ENCODE measurements at places on chromosomes 4 and X.

GRCh38 chr4:43325220-43325967 is 432.9 kb downstream of the GRXCR1 start:
- no peak for DNase-seq

- DNase-seq, result no peak
These were observed 600.9 kb upstream of the DIPK2B start for GRCh38 chrX:45801554-45801953.

DNA sequence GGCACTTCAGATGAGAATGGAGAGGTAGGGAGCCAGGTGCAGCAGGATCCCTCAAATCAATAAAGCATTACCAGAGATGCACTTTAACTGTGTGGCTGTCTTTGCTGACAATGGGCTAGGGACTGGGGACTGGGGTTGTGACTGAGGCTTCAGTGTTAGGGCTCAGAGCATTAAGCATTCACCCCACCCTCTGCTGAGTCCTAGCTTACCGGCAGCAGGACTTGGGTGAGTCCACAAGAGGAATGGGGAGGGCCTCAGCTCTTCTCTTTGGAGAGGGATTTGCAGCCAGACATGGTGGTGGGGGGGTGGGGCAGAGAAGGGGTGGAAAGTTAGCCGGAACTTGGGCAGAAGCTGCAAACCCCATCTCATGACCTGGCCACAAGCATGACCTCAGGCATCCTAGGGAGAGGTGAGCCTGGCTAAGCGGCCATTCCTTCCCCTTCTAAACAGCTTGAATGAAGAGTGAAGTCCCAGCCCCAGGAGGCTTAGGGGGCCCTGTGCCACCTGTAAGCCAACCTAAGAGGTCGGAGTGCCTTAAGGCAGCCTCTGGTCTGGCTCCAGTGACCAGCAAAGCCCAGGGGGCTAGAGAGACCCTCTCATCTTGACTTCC is 78.4 kb downstream of the STARD8 start:
- no peak for DNase-seq

GRCh38 chr4:109412776-109413175 is 20.8 kb upstream of the SEC24B start:
- no peak for DNase-seq

DNA sequence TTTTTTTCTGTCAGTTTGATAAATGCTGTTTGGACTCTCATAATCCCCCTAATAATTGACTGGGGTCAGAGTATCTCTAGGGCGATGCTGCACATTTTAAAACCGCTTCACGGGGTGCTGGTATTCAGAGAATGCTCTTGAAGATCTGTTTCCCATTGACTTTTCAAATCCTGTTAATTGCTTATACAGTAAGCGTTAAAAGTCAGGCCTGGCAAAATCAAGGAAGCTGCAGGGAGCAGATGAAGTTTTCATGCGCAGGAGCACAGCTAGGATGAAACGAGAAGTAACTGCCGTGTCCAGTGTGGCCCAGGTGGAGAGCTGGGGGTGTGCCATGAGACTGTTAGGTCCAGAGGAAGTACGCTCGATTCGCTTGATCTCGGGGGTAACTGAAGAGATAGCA is 312.9 kb downstream of the TRIML1 start:
- DNase-seq, result no peak

DNA sequence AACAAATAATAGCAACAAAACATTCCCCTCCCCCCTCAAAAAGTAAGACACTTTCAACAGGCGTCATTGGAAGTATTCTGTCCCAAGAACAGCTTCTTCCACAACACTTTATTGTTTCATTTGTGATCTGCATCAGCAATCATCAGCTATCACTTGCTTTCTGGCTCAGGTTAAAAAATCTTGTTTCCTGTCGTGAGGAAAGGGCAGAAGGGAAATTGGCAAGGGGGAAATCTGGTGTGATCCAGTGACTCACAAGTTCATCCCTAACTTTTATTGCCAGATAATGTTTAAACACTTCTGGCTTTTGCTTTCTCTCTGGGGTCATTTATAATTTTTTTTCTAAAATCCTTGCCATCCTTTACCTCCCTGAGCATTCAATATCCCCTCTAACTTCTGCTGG is 247.4 kb upstream of the GIMD1 start:
- DNase-seq, result no peak

DNA sequence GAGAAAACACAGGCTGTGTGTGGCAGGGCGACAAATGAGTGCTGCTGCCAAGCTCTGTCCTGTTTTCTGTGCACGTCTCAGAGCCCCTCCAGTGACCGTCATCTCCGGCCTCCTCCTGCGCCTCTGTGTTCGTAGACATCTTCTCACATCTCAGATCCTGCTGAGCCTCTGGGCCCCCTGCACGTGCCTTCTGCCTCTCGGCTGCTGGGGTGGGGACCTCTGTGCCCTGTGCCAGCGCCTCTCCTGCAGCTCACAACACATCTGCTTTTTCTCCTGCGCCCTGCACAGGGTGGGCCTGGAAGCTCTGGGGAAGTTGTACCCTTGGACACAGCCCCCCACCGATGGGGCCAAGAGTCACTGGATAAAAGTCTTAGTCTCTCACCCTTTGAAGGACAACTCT is 2.4 kb upstream of the CTAG2 start:
- no peak for DNase-seq

- no peak for DNase-seq
These were observed 22.2 kb upstream of the CAMK2D start for GRCh38 chr4:113783701-113784100.

GRCh38 chrX:115054876-115055275 is 37.5 kb upstream of the IL13RA2 start:
- no peak for DNase-seq

- DNase-seq, result no peak
These were observed 794.8 kb upstream of the LCORL start for GRCh38 chr4:18816228-18816895.

DNA sequence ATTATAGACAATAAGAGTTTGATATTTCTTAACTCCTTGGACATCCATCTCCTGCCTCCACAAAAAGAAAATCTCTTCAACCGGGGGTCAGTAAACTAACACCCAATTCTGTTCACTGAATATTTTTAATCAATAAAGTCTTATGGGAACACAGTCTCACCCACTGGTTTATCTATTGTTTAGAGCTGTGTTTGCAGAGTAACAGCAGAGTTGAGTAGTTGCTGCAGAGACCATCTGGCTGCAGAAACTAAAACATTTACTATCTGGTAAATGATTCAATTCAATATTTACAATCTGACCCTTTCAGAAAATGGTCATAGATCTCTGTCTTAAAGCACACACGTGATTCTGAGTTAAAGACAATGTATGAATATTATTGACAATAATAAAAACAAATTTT is 94.0 kb downstream of the TMA16 start:
- DNase-seq, result no peak

- no peak for DNase-seq
These were observed 194.0 kb upstream of the CASK start for GRCh38 chrX:42117318-42117717.

GRCh38 chr4:99352602-99353537 is at the start of gene ADH1C:
ADH1C (minus strand) TSS chr4:99352746; CDS start chr4:99352675, 71 bp downstream.
- no peak for DNase-seq

GRCh38 chr4:140755774-140756318 is 339 bp downstream of the TBC1D9 start:
- DNase-seq, result no peak

DNA sequence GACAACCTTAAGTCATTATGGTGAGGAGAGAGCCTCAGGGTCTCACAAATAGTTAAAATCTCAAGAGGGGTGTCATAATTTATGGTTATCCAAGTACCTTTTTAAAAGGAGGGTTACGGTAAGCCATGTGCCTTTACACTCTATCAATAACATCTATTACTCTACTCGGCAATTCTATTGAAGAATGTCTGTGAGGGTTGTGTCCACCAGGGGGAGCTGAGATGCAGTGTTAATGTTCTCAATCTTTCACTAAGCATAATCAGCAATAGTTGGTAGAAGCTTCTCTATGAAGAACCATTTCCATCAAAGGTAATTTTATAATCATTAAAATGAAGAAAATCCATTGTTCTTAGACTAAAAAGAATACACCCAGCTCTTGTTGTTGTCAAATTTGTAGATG is 457.4 kb downstream of the CENPC start:
- DNase-seq, result no peak

DNA sequence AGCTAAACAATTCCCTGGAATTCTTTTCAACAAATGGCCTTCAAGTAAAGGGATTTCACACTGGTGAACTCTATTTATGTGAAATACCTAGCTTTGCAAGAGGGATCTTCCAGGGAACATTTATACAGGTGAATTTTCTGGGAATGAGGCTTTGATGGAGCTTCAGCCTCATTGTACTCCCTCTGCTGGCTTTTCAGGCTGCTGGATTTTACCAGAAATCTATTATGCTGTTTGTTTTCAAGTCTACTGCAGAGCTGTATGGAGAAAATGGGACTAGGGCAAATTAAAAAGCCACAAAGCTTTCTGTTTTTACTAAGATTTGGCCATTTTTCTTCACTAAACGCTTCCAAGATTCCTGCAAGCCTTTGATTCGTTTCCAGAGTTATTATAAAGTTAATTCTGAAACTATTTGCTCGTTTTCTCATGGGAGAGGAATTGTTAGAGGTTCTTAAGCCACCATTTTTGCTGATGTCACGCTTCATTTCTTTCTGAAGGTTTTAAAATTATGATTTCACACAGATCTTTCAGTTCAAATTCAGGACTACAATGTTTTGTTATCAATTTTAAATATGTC is 31.6 kb downstream of the KDM6A start:
- DNase-seq, result no peak

GRCh38 chr4:167185465-167185864 is 48.8 kb downstream of the SPOCK3 start:
- DNase-seq, result no peak

GRCh38 chr4:111813555-111814140 is 331.6 kb upstream of the FAM241A start:
- no peak for DNase-seq

GRCh38 chr4:160406263-160406825 is 1303.5 kb downstream of the RAPGEF2 start:
- no peak for DNase-seq

- DNase-seq, result no peak
These were observed 36.6 kb downstream of the PCGF3 start for GRCh38 chr4:742096-742741.

GRCh38 chr4:45471335-45471734 is 652.5 kb downstream of the GABRG1 start:
- no peak for DNase-seq

- DNase-seq, result no peak
These were observed 7.0 kb downstream of the MXD4 start for GRCh38 chr4:2254665-2255500.

GRCh38 chrX:40323977-40324376 is 226.2 kb upstream of the BCOR start:
- no peak for DNase-seq

DNA sequence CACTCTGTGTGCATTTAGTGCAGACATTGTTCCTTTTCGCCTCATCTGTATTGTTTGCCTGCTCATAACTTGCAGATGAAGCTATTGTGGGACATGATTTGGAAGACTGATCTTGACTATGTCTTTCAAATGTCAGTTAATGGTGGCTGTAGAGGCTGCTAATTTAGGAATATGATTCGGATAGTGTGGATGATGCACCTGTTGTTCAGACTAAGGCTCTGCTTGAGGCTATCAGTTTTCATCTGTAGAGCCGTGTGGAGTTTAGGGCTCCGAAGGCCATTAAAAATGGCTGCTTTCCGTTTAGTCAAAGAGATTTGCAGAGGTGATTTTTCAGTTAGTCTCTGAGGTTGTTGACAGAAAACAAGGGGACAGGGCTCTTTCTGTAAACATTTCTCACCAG is 102.0 kb downstream of the GBA3 start:
- DNase-seq, result no peak
